Cerebellar nuclear complex (tissue), 1 donor: ENCODE measurements at places on chromosomes 16 and 17.

DNA sequence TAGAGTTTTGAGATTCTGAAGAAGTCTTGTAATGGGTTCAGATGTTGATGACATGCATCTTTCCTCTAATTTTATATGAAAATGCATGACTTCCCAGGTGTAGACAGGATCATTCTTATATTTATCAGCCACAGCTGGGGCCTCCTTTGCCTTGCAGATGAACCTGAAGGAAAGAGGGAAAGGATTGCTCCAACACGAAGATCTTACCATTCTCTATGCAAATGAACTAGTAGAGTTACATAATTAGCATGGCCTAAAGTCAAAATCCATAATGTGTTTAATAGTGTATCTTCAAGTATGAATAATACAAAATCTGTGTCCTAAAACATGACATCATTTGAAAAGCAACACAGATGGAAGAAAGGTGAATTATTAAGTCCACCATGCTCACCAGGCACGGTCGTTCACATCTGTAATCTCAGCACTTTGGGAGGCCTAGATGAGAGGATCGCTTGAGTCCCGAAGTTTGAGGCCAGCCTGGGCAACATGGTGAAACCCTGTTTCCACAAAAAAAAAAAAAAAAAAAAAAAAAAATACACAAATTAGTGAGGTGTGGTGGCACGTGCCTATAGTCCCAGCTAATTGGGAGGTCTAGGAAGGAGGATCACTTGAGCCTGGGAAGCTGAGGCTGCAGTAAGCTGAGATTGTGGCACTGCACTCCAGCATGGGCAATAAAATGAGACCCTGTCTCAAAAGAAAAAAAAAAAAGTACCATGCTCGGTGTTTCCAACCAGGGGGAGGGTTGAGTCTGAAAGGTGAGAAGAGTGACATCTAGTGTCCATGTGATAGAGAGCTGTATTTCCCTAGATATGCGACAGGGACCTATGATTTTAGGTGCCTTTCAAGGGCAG lies 6.3 kb downstream of the VWA3A start:
- DNase-seq, result no peak

DNA sequence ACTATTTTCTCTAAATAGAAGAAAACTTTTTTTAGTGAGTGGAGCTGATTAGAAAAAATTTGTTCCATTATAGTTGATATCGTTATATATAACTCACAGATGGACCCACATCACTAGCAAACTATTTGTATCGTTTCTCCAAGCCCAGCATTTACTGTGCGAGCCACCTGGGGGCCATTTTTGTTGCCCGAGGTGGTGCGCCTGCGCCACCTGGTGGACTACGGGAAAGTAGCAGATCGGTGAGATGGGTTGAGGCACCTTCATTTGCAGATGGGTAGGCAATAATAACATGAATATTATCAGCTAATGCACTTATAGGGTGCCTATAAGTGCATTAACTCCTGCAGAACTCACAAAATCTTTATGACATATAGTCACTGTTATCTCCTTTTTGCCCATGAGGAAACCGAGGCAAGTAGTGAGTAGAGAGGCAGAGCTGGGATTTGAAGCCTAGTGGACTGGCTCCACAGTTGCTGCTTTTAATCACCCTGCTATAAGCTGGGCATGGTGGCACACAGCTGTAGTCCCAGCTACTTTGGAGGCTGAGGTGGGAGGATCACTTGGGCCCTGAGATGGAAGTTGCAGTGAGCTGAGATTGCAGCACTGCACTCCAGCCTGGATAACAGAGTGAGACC lies 23.2 kb upstream of the NTN1 start:
- DNase-seq, result no peak

DNA sequence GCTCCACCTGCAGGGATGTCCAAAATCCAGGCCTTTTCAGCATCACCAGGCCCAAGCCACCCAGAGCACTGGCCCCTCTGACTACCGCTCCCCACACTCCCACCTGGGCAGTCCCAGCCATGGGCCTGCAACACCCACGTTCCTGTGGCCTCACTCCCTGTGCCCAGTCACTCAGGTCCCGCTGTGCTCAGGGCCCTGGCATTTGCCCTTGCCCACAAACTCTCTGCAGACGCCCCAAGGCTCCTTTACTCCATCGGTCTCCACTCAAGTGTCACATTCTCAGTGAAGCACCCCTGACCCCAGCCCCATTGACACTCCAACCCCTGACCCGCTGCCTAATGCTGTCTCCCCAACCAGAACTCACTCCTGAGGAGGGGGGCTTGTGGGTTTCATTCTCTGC lies 23.6 kb downstream of the MPG start:
- no peak for DNase-seq

- DNase-seq, result no peak
Measured at GRCh38 chr17:82489851-82490511, 29.6 kb upstream of the FOXK2 start.

GRCh38 chr17:2450016-2450650 lies 49.3 kb upstream of the MNT start:
- DNase-seq, result no peak

DNA sequence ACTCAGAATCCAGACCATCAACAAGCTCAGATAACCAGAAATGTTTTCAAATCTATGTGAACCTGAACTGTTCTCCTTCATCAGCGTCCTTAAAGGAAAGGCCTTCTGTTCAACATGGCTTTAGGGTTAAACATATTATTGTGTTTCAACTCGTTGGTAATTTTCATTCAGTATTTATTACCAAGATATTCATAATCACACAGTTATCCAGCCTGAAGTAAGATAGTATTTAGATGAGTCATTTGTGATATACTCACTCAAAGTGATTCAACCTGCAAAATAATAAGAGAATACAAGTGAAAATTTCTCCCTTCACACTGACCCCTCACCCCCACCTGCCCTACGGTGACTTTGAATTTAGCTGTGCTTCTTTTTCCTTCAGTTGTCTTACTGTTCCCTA lies 3.0 kb downstream of the CYLD start:
- no peak for DNase-seq

DNA sequence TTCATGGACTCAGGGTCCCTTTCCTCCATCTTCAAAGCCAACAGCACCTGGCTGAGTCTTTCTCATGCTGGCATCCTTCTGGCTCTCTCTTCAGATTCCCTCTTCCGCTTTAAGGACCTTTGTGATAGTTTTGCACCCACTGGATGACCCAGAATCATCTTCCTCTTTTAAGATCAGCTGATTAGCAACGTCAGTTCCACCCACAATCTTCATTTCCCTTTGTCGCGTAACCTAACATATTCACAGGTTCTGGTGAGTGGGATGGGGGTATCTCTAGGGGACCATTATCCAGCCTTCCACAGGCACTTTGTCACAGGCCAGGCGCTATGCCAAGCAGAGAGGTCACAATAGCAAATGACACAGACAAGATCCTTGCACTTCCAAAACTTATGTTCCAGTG lies 593.8 kb downstream of the MAF start:
- DNase-seq, result no peak

- no peak for DNase-seq
Measured at GRCh38 chr16:59067205-59067604, 333.1 kb upstream of the GOT2 start.

GRCh38 chr16:12201866-12202265 lies 225.3 kb downstream of the SNX29 start:
- no peak for DNase-seq

DNA sequence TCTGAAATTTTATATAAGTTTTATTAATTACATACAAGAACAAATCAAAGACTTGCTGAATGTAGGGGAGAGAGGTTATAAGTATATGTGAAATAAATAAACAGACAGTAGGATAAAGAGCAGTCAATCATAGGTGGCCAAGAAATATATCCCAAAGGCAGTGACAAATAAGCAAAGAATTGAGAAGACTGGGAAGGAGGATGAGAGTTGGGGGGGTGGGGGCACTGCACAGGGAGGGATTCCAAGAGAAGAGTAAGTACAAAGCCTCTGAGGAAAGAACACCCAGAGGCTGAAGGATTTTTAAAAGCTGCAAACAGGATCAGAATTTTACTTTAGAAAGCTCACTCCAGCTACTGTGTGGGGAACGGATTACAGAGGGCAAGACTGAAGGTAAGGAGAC lies 2.8 kb downstream of the PELP1 start:
- no peak for DNase-seq

DNA sequence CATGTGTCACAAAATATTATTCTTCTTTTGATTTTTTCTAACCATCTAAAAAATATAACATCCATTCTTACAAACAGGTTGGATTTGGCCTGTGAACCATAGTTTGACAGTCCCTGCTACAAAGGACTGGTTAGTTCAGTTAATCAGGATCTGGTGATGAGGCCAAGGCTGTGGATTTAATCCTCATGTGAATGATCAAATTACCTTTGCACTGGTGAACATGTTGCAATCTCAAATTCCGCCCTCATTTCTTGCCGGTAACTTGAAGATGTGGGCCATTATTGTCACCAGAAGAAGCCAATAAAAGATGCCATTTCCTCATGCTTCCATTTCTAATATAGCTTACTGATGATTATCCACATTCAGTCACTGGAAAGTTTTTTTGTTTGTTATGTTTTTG lies 35.3 kb upstream of the YPEL2 start:
- DNase-seq, result no peak

- no peak for DNase-seq
Measured at GRCh38 chr16:15899538-15900100, 11.2 kb upstream of the CEP20 start.

DNA sequence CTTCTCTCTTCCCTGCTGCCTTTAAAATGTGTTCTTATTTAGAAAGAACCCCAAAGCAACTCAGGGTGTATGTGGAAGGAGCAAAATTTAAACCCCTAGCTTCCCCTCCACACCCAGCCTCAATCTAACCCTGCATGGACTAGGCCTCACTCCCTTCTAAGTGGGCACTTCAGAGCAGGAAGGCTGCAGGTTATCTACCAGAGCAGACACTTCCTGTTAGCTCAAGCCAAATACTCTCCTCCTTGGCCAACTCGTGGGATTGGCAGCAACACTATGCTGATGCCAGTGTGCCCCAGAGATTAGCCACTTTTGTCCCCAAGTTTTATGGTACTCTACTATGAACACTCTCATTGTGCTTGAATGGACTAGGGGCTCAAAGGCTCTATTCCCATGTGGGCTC lies 35.6 kb downstream of the CCDC42 start:
- DNase-seq, result no peak

- no peak for DNase-seq
Measured at GRCh38 chr16:80968386-80969113, 38.1 kb downstream of the CMC2 start.

DNA sequence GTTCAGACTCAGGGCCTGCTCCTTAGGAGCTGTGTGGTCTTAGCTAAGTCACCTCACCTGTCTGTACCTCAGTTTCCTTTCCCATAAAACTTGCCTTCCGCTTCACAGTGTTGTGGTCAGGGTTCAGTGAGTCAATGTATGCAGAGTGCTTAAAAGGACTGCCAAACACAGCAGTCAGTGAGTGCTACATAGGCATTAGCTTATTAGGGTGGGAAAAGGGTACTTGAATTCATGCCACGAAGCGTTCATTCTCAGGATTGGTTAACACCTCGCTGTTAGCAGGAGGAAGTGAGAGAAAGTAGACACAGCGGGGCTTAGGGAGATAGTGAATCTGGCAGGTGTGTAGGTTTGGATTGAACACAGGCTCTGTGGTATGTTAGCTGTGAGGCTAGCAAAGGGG lies 155.2 kb downstream of the SHISA9 start:
- no peak for DNase-seq

DNA sequence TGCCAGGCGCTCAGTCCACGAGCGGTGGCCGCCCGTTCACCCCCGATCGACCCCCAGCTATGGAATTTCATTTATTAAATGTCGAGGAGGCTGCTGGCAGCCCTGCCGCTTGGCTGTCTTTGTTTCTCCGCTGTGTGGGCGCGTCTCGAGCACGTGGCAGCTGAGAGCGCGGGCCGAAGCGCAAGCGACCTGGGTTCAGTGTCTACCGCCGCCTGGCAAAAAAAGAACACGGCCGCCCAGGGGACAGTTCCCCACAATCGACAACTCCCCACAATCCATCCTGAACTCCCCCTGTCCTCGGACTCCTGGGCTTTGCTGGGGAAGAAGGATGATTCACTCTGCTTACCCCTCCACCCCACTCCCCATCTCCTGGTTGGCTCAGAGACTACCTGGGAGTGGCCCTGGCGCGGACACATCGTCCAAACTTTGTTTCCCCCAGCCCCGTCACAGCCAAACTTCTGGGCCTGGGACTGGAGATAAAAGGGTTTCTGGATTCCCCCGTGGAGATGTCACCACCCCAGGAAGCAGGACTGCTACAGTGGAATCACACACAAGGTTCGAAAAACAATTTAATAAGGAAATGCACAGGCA lies 1.7 kb upstream of the ANKRD13B start:
- no peak for DNase-seq

DNA sequence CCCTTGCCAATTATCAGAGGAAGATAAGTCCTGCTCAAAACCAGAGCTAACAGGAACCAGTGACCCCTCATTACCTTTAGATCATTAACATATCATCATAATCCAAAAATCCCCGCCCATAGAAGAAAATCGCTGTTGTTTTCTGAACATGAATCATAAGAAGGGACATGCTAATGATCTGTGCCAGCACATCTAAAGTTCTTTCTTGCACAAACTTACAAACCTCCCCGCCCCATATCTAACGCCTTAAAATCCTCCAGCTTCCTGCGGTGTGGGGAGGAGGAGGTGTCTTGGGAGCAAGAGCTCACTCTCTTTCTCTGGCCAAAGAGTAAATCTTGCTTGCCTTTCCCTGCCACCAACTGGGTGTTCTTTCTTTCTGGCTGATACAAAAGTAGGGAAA lies 78.3 kb downstream of the IRX3 start:
- no peak for DNase-seq

DNA sequence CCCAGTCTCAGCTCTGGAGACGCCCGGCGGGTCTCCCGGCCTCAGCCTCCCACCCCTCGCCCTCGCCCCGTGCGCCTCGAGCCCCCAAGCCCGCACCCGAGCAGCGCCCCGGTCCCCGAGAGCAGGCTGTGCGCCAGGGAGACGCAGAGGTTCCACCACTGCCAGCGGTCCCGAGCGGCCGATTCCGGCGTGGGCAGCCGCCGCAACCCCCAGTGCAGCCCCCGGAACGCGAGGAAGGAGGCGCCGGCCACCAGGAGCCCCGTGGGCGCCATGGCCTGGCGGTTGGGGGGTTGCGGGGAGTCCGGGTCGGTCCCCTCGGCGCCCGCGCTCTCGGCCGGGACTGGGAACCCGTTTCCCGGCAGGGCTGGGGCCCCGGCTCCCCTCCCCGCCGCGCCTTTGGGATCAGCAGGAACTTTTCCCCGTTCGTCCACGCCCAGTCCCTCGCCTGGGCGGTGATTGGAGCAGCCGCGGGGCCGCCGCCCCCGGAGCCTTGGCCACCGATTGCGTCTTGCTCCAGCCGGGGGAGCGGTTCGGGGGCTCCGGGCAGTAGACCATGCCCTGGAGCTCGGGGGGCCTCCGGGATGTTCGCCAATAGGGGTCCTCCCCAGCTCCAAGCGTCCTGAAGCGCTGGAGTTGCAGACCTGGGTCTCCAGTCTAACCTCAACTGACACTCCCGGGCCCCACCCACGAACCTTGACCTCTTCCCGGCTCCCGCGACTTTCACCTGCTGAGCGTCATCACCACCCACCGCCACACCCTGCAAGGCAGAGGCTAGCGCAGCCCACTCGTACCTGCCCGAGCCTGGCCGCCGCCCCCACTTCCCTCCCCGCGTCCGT lies at the start of gene TLCD2:
TSS of gene TLCD2 (minus strand) at position 407 of the 836 bp plus-strand sequence. CDS start at position 272, 135 bp downstream.
- DNase-seq, result no peak
